ENCODE measurements at places on chromosomes 1 and 21. TPM values are rescaled to one million over a fixed set of nuclear protein-coding genes. Genes with fewer than 3 reads are reported as not detected.

GNAT2 gene
- not detected for total RNA-seq

CELA2B gene
- not detected for total RNA-seq

CELA3B gene
- not detected for total RNA-seq

KRTAP19-1 gene
- not detected for total RNA-seq

RPS6KA1 gene
- total RNA-seq = 32.4 TPM

- H3K36me3 ChIP-seq = no peaks in the 10 kb centered on the region
- H3K27ac ChIP-seq = peak overlapping the region; percentile 83
Measured at GRCh38 chr1:121414905-121415304, 230.1 kb downstream of the SRGAP2C start.

DNA sequence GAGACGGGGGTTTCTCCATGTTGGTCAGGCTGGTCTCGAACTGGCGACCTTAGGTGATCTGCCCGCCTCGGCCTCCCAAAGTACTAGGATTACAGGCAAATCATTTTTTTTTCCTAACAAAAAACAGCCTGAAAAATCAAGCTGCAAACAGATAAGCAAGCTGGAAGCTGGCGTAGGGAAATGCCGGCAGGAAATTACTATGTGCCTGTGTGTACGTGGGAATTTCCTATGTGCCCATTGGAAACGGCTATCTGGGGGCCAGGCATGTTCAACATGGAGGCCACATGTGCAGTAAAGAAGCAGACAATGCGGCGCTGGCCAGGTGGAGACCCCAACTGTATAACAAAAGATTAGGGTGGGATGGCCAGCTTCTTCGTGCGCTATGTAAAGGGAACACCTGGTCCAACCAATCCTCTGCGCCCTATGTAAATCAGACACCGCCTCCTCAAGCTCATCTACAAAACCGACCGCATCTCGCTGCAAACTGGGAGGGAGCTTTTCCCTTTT, 9.1 kb upstream of the AADACL4 start:
- no peak for DNase-seq
- no peaks in the 10 kb centered on the region for H3K4me1 ChIP-seq
- no peak overlapping the region for H3K4me3 ChIP-seq
- no peaks in the 10 kb centered on the region for H3K36me3 ChIP-seq
- H3K27ac ChIP-seq = no peak overlapping the region
- no peaks in the 10 kb centered on the region for H3K27me3 ChIP-seq

- H3K4me1 ChIP-seq = no peaks in the 10 kb centered on the region
- no peak overlapping the region for H3K4me3 ChIP-seq
- H3K27me3 ChIP-seq = no peaks in the 10 kb centered on the region
Measured at GRCh38 chr1:155392898-155393411, 72.3 kb downstream of the RUSC1 start.

- H3K4me1 ChIP-seq = peaks cover 25% of the 10 kb centered on the region
- no peak overlapping the region for H3K4me3 ChIP-seq
- H3K36me3 ChIP-seq = no peaks in the 10 kb centered on the region
- no peaks in the 10 kb centered on the region for H3K27me3 ChIP-seq
- no peak for DNase-seq
Measured at GRCh38 chr1:197769287-197769686, 6.0 kb downstream of the DENND1B start.
